ENCODE measurements at places on chromosomes 4 and X.

DNA sequence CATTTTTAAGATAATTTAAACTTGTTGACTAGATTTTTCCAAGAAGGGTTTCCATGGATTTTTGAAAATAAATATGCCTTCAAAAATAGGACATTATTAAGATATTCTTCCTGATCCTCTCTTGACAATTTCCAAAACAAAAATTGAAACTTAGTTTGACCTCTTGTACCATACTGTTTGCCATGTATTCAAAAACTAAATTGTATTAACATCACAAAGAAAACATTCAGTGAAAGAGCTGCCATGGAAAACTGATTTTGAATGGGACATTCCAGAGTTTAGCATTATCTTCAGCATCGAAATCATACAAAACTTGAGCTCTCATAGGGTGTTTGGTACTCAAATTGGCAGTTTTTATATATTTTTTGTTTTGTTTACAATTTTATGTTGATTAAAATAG is 68.0 kb upstream of the HPGD start:
- no peak for DNase-seq

DNA sequence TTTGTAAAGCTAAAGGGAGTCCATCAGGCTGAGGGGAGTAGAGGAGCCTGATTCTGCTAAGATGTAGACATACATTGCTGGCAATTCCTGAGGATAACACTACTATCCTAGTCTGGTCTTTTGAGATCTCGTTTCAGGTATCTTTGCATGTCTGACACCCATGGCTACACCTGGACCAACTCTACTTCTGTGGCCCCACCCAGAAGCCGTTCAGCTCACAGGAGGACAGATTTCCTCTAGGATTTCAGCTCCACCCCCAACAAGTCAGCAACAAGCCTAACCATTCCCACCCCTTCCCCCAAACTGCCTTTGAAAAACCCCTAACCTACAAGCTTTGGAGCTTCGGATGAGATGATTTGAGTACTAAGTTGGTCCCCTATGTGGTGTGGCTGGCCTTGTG is 848.2 kb downstream of the NLGN4X start:
- no peak for DNase-seq

DNA sequence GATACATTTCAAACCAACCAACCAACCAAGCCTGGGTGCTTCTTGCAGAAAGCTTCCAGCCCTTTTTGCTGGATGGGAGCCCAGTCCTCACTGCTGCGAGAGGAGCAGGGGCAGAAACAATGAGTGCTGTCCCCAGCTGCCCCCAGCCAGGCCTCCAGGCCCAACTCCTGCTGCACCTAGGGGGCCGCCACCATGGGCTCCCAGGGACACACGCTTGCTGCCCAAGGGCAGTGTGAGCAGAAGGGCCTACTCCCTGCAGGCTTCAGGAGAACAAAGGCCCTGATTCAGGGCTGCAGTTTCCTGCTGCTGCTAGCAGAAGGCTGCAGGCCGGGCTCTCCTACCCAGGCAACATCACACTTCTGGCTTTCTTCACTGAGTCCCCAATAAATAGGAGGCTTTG is 37.7 kb upstream of the ENPP6 start:
- DNase-seq: no peak

GRCh38 chrX:112051576-112051975 is 31.0 kb downstream of the TRPC5 start:
- DNase-seq: no peak

- no peak for DNase-seq
These were observed 305.4 kb downstream of the ARAP2 start for GRCh38 chr4:35938936-35939335.

- DNase-seq: no peak
These were observed 86.7 kb upstream of the TECRL start for GRCh38 chr4:64495946-64496345.

GRCh38 chrX:135893294-135893817 is at the start of the genes CT45A10 and SAGE1:
CT45A10 (minus strand) TSS chrX:135893444; CDS start chrX:135885344, 8,100 bp downstream.
SAGE1 (plus strand) TSS chrX:135893716; CDS start chrX:135896243, 2,527 bp downstream.
- no peak for DNase-seq

- no peak for DNase-seq
These were observed 236.0 kb downstream of the AFAP1 start for GRCh38 chr4:7703688-7704087.

- DNase-seq: no peak
These were observed 139.3 kb upstream of the FRMPD4 start for GRCh38 chrX:11998944-11999343.

DNA sequence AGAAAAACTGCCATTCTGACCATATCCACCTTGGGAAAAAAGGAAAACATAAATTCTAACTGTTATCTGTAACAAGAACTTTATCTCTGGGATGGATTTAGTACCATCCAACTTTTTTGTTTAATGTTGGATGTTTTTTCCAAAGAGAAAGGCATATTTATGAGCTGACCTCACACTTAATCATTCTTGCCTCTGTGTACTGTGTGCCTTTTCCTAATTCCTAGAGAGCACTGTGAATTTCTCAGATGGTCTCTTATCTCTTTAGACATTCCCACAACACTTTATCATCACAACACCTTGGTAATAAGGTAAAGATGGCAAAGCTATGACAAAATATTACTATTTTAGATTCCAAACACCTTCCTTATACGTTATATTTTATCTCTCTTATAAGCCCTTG is 126.2 kb downstream of the COL4A6 start:
- DNase-seq: no peak
